Thymus (tissue), 14 donors: ENCODE measurements at places on chromosomes 5 and 9. TPM values are rescaled to one million over a fixed set of nuclear protein-coding genes. Genes with fewer than 3 reads are reported as not detected.

DNA sequence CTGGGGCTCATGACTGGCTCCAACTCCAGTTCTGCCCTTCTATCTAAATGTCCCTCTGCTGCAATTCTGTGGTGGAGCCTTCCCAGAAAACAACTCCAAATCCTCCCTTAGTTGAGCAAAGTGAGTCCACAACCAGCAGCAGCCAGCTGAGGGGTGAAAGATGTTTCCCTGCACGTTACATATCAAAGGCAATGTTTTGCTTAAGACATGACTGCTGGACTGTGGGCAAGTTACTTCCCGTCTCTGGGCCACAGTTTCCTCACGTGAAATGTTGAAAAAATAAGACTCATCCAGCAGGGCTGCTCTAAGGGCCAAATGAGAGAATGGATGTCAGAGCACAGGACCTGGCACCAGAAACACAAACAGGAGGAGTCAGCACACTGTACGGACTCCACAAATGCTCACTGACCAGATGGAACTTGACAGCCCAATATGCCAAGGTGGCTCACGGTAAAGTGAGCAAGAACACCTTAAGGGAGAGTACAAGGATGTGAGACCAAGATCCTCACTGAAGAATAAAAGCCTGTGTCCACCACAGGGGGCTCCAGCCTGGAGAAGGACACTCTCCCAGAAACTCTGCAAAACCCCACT is 138.4 kb upstream of the ABCA1 start:
- DNase-seq, result no peak
- H3K4me1 ChIP-seq, result peaks cover 19% of the 10 kb centered on the region
- no peaks in the 10 kb centered on the region for H3K27me3 ChIP-seq
- H3K36me3 ChIP-seq, result no peaks in the 10 kb centered on the region

DNA sequence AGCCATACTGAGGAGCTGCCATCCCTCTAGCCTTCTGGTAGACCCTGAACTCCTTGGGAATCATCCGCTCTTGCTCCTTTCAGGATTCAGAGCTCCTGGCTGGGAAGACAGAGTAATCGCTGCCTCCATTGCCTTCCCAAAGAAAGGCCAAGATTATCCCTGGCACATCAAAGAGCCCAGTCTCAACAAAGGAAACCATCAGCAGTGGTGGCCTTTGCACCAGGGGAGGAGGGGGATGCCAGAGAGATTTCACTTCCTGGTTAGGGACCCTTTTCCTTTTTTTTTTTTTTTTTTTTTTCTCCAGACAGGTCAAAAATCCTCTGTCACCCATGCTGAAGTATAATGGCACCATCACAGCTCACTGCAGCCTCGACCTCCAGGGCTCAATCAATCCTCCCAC is 16.0 kb upstream of the ERGIC1 start:
- no peak overlapping the region for H3K27ac ChIP-seq
- no peaks in the 10 kb centered on the region for H3K27me3 ChIP-seq
- H3K4me1 ChIP-seq, result no peaks in the 10 kb centered on the region
- DNase-seq, result no peak
- no peaks in the 10 kb centered on the region for H3K36me3 ChIP-seq

DNA sequence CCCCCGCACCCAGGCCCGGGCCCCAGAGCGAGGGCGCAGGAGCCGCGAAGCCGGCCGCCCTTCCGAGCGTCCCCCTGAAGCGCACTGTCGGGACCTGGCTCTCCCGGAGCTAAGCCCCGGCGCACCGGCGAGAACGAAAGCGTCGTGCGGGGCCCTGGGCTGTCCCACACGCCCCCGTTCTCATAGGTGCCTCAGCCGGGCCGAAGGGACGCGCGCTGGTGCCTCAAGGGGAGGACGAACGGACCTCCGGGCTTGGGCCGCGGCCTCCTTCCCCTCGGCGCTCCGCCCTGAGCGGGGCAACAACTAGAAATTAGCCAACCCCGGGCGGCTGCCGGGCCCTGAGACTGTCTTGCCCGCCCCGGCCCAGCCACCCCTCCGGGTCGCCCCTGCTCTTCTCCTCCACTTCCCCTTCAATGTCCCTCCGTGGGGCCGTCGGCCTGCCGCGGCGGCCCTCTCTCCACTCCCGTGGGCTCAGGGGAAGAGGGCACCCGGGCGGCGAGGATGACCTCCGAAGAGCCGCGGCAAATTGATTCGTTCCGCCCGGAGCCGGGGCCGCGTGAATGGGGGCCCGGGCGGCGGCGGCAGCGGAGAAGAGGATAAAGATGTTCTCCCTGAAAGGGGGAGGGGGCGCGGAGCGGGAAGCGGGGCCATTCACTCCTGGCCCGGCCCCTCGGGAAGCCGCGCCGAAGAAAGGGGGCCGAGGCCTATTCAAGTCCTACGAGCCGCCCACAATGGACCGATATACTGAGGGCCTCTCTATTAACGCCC is 3.5 kb upstream of the PRDM12 start:
- peaks cover 6% of the 10 kb centered on the region for H3K4me1 ChIP-seq
- H3K36me3 ChIP-seq, result no peaks in the 10 kb centered on the region
- no peak overlapping the region for H3K4me3 ChIP-seq
- no peak overlapping the region for H3K27ac ChIP-seq
- H3K27me3 ChIP-seq, result peaks cover 100% of the 10 kb centered on the region

- no peak for DNase-seq
- no peak overlapping the region for H3K4me3 ChIP-seq
- H3K27ac ChIP-seq, result no peak overlapping the region
- no peaks in the 10 kb centered on the region for H3K27me3 ChIP-seq
These were observed 183.0 kb upstream of the EFNA5 start for GRCh38 chr5:107853696-107854095.

DNA sequence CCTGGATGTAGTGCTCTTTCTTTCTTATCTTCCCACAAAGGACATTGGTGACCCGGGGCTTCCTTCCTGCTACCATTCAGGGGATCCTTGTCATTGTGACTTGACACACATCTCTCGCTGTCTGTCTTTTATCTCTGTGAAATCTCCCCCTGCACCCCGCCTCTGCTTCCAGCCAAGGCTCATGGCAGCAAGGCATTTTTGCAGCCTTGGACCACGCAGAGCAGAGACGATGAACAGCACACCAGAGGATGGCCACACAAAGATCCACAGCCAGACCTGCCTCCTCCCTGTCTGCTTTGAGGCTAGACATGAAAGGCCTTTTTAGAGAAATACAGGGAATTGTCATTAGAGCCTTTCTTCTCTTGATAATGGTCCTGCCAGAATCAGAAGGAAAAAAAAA is 549.1 kb downstream of the CDK5RAP2 start:
- no peaks in the 10 kb centered on the region for H3K36me3 ChIP-seq
- H3K4me3 ChIP-seq, result no peak overlapping the region
- no peak for DNase-seq
- H3K27me3 ChIP-seq, result no peaks in the 10 kb centered on the region
- H3K4me1 ChIP-seq, result no peaks in the 10 kb centered on the region
- H3K27ac ChIP-seq, result no peak overlapping the region

DNA sequence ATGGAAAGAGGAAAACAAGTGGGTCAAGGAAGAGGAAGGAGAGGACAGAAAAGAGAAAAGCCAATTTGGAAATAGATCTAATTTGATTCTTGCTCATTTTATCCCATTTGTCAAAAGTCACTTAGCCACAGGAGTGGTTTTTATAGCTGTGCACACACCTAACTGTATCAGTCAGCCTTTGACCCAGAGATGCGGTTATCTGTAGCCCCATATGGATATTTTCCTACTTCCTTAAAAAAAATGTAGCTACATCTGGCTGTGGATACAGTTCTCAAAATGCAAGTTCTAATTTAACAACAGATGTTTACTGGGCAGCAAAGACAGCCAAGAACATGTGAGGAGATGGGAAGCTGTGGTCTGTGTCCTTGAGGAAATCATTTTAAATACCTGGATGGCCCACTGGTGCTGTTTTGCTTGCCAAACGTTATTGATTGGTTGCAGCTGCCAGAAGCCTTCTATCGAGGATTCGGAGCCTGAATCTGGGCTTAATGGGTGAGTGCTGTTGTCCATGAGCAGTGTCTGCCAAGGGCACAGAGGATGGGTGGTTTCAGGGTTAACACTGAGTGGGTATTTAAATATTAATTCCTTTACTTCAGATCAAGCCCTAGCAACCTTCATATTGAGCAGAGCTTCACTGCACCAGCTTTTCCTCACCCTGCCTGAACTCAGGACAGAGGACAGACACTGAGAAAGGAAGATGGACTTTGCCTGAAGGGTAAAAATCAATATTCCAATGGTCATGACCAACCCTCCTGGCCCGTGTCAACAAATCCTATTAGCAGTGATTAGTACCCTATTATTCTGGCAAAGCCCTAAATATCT is 92.2 kb downstream of the APBA1 start:
- H3K27ac ChIP-seq, result no peak overlapping the region
- H3K4me3 ChIP-seq, result no peak overlapping the region
- H3K27me3 ChIP-seq, result no peaks in the 10 kb centered on the region
- H3K36me3 ChIP-seq, result no peaks in the 10 kb centered on the region
- H3K4me1 ChIP-seq, result no peaks in the 10 kb centered on the region
- DNase-seq, result no peak

DNA sequence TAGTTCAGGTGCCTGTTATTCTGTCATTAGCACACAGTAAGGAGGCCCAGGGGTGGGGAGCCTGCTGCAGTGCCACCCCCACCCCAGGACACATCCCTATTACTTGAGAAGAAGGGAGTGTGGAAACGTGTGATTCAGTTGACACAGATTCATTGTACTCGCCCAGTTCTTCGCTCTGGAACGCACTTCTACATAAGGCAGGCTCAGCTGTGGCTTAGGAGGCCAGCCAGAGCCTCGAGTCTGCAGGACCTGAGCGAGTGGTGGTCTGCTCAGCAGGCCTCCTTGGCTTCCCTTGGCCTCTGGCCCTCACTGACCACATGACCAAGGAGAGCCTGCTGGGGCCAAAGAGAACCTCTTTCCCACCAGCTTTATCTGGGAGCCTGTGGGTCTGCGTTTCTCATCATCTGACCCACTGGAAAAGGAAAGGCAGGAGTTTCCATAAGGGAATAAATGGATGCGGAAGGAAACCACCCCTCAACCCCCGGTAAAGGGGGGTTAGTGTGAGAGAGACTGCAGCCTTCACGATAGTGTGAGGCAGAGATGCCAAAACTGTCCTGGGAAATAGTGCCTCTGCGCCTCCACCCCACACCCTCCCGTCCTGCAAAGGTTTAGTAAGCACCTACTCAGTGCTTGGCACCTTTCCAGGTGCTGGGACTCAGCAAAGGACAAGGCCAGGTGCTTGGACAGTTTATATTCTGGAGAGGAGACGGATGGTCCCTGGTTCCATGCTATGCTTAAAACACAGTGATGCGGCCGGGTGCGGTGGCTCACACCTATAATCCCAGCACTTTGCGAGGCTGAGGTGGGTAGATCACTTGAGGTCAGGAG is 73.7 kb downstream of the PPARGC1B start:
- no peak overlapping the region for H3K27ac ChIP-seq
- no peak for DNase-seq
- no peaks in the 10 kb centered on the region for H3K4me1 ChIP-seq

- no peaks in the 10 kb centered on the region for H3K27me3 ChIP-seq
- peaks cover 9% of the 10 kb centered on the region for H3K4me1 ChIP-seq
- H3K36me3 ChIP-seq, result no peaks in the 10 kb centered on the region
- H3K27ac ChIP-seq, result no peak overlapping the region
- no peak for DNase-seq
- H3K4me3 ChIP-seq, result no peak overlapping the region
These were observed 78.4 kb downstream of the MAP1B start for GRCh38 chr5:72185496-72186329.

DNA sequence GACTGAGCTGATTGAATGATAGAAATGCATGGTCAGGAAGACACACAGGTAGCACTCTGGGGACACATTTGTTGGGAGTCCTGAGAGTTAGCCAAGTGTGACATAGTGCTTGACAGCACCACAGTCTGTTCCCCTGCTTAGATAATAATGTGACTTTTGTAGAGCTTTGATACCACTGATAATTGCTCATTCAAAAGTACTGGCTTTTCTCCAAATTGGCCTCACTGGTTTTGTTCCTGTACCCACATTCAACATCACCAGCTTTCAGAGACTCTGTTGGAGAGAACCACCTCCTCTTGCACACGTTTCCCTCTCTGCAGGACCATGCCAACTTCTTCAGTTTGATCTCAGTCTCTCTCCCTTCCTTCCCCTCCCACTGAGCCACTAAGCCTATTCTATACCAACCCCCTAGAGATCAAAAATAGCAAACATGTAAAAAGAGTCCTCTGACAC is 52.5 kb upstream of the IL7R start:
- H3K27ac ChIP-seq, result no peak overlapping the region
- H3K36me3 ChIP-seq, result no peaks in the 10 kb centered on the region
- H3K4me1 ChIP-seq, result peaks cover 28% of the 10 kb centered on the region
- H3K4me3 ChIP-seq, result no peak overlapping the region
- no peaks in the 10 kb centered on the region for H3K27me3 ChIP-seq
- no peak for DNase-seq

DNA sequence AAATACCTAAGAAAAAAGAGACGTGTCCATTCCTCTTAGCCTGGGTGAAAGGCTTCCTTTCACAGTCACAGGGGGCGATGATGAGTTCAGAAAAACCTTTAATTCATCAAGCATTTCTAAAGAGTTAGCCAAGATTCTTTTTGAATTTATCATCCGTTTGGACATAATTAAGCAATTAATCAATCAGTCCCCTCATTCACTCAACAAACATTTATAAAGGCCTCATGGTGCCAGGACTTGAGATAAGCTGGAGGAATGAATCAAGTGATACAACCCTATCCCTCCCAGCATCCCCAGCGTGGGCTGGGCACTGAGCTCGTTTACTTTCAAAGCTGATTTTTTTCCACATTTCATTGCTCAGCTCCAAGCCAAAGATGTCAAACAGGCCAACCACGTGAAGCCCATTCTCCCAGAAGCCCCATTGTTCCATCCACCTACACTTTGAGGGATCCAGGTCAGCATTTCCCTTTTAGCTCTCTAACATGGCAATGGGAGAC is 140.5 kb downstream of the SLIT3 start:
- no peak overlapping the region for H3K27ac ChIP-seq
- no peaks in the 10 kb centered on the region for H3K36me3 ChIP-seq
- H3K27me3 ChIP-seq, result no peaks in the 10 kb centered on the region

GRCh38 chr9:7788772-7789171 is 10.8 kb downstream of the DMAC1 start:
- no peak overlapping the region for H3K4me3 ChIP-seq
- H3K36me3 ChIP-seq, result peaks cover 36% of the 10 kb centered on the region
- no peak for DNase-seq
- H3K27me3 ChIP-seq, result no peaks in the 10 kb centered on the region

DNA sequence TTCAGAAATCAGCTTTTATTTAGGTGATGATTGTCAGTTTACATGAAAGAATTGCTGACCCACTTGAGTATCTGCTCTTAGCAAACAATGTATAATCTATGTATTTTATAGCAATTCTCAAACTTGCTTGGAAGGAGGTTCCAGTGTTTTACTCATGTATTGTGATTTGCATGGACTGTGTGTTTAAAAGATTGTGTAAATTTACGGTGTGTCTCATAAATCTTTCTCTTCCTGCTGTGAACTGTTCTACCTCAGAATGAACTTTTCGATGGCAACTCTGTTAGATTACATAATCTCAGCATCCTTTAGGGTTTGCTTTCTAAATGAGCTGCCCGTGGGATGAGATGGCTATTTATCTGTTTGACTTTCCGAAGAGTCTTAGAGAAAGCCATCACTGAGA is 122.5 kb downstream of the MEF2C start:
- DNase-seq, result no peak
- H3K36me3 ChIP-seq, result no peaks in the 10 kb centered on the region
- no peak overlapping the region for H3K27ac ChIP-seq
- H3K27me3 ChIP-seq, result no peaks in the 10 kb centered on the region

Gene FOXB2
- not detected for total RNA-seq

Gene OTP
- total RNA-seq, result 0.05 TPM

Gene PCDHGC4
- 0.19 TPM for total RNA-seq

Gene CYLC2
- total RNA-seq, result not detected

Gene KLHL3
- 5.8 TPM for total RNA-seq

Gene SEMA5A
- total RNA-seq, result 2.5 TPM

Gene ZNF483
- total RNA-seq, result 2.6 TPM

Gene NOXA1
- 1.9 TPM for total RNA-seq

Gene FRRS1L
- total RNA-seq, result 0.09 TPM

Gene ZNF883
- 2.0 TPM for total RNA-seq
